ENCODE measurements at places on chromosomes 2 and 18.
A peak's percentile ranks its signal among the peaks of the same experiment; 100 is the strongest.

DNA sequence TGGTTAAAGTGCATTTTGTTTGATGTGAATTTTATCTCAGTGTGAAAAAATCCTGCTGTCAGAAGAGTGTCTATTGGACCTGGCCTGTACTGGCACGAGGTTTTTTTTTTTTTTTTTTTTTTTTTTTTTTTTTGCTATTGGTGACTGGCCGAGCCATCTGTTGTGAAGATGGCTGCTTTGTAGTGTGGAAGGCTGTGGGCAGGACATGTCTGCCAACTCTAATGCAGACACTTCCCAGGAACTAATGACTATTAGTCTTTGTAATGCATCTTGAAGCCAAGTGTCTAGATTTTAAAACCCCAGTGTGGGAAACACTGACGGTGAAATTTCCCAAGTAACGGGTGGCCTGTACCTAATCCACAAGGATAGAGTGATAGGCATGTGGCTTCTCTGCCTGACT is 34.3 kb downstream of the ZAP70 start:
- DNase-seq: no peak

- DNase-seq: no peak
These were observed 67.6 kb downstream of the ARL4C start for GRCh38 chr2:234429265-234429664.

GRCh38 chr18:8930990-8931616 is 171.4 kb upstream of the NDUFV2 start:
- DNase-seq: no peak

DNA sequence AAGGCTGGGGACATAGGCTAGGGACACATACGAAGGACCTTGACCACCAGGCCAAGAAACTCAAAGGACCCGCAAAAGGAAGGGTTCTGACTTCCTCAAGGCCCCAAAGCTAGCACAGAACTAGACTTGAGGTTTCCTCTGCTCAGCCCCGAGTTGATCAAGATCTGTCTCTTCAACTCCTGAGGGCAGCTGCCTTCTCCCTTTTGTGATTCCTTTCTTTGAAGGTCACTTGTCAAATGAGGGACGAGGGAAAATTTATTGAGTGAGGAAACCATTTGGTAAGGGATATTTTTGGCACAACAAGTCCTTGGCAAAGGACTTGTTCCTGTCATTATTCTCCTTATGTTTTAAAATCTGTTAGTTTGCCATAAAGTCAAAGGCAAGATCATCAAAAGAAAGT is 12.3 kb upstream of the ROCK2 start:
- no peak for DNase-seq

GRCh38 chr18:79616651-79617510 is 62.7 kb upstream of the CTDP1 start:
- no peak for DNase-seq

- DNase-seq: no peak
These were observed 25.9 kb downstream of the COLEC11 start for GRCh38 chr2:3620834-3621233.

DNA sequence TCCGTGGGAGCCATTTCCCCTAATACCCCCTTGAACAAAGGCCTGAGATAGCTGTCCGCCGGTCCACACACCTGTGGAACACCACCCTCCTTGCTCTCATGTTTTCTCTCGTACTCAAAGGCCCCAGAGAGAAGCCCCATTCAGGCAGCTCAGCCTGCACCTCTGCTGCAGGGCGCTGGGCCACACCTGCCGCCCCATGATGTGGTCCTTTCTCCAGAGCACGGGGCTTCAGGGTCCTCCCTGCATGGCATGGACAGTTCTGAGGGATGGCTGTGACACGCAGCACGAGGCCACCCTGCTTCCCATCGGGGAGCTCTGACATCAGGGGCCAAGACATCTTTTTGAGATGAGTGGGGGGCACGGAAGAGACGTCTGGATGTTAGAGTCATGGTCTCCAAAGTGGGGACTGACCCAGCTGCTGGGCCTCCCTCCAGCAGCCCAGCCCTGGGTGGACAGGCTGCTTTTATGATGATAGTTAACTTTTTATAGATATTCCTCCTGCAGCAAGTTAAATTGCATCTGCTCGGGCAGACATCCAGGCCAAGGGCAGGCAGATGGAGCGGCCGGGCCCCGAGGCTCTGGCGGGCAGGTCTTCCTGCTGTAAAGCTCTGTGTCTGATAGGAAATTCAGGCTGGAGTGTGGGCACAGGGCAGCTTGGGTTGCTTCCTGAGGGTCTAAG is 56.7 kb downstream of the SDC1 start:
- no peak for DNase-seq

GRCh38 chr18:45940724-45941123 is 26.4 kb downstream of the EPG5 start:
- no peak for DNase-seq

- no peak for DNase-seq
These were observed 118.3 kb downstream of the CABLES1 start for GRCh38 chr18:23253630-23254029.

- DNase-seq: no peak
These were observed 14.4 kb downstream of the OTOF start for GRCh38 chr2:26463244-26464192.

DNA sequence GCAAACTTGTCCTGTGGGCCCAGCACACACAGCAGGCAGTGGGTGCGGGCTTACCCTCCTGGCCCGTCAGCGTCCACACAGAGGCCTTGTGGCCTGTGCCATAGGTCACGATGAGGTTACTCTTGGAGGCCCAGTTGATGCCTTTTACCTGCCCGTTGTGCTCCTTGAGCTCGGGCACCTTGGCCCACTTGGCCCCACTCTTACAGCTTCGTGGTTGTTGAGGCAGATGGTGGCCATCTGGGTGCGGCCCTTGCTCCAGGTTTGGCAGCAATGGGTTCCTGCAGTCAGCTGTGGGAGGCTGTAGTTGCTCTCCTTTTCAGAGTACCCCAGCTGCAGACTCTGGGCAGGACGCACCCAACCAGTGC is 45.5 kb upstream of the PTH2R start:
- DNase-seq: no peak

DNA sequence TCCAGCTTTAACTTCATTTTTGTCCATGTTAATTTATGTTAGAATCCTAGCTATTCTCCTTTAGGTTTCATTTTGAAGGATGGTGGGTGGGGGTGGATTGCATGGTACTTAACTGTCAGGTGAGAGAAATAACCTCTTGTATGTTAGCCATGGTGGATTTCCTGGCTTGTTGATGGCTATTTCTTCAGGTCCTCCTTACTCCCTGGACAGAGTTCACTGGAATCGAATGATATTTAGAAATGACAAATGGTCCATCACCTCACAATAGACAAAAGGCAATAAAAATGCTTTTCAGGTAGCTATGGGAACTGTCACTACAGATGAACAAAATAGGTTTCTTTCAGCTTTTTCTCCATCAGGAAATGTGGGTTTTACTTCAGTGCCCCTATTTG is 91.7 kb downstream of the EML6 start:
- no peak for DNase-seq

DNA sequence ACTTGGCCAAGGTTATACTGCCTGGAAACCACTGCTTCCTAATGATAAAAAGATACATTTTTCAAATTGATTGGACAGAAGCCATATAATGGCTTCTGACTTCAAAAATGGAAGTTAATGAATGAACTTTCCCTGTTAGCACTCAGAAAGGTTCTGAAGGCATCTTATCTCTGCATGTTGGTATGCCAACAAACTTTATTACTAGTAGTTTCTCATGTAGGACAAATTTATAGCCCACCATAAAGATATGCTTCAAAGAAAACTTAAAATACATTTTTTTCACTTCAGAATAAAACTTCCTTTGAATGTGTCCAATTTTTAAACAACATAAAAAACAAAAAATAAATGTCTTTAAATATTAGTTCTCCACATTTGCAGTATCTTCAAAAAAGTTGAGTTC is 10.0 kb downstream of the DOCK10 start:
- no peak for DNase-seq

DNA sequence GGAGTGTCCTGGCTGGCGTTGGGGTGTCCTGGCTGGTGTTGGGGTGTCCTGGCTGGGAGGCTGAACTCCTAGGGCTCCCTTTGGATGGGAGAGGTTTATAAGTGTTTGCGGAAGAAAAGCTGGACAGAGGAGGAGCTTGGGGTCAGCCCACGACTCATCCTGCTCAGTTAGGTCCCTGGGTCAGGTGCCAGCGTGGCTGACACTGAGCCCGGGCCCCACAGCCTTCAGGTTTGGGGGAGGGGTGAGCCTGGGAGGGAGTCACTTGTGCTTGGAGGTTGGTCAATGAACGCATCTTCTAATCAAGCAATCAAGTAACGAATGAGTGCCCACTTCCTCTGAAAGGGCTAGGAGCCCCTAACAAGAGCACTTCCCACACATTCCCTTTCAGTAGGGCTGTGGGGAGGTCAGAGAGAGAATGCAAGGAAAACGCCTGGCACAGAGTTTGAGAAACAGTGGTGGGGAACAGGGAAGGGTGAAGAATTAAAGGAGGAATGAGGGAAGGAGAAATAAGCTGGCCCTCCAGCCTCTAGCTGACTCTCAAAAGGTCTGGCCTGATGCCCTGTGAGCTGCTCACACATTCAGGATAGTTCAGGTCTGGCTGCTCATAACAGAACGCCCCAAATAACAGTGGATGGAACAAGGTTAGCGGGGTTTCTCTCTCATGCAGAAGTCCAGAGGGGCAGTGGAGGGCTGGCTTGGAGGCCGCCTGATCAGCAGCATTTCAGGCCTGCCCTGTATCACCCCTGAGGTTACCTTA is 670 bp downstream of the KCNIP3 start:
- no peak for DNase-seq

- no peak for DNase-seq
These were observed 92.0 kb upstream of the GULP1 start for GRCh38 chr2:188199716-188200128.

GRCh38 chr18:48396561-48396960 is 12.6 kb downstream of the ZBTB7C start:
- DNase-seq: no peak

- no peak for DNase-seq
These were observed 9.6 kb upstream of the CENPA start for GRCh38 chr2:26776195-26776800.

GRCh38 chr2:11750422-11750821 is 4.0 kb downstream of the LPIN1 start:
- DNase-seq: no peak

DNA sequence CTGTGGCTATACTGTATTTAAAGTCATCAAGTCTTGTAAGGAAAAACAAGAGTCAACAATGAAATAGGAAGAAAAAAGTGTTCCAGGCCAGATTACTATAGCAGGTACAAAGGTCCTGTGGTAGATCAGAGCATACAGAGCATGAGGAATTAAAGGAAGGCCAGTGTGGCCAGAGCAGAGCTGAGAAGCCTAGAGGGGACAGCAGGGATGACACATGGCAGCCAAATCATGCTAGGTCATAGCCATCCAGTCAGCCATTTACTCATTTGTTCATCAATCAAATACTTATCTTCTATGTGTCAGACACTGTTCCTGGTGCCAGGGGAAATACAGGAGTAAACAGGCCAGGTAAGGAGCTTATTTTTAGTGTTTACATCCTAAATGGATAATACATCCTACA is 24.3 kb downstream of the ADD2 start:
- DNase-seq: no peak

DNA sequence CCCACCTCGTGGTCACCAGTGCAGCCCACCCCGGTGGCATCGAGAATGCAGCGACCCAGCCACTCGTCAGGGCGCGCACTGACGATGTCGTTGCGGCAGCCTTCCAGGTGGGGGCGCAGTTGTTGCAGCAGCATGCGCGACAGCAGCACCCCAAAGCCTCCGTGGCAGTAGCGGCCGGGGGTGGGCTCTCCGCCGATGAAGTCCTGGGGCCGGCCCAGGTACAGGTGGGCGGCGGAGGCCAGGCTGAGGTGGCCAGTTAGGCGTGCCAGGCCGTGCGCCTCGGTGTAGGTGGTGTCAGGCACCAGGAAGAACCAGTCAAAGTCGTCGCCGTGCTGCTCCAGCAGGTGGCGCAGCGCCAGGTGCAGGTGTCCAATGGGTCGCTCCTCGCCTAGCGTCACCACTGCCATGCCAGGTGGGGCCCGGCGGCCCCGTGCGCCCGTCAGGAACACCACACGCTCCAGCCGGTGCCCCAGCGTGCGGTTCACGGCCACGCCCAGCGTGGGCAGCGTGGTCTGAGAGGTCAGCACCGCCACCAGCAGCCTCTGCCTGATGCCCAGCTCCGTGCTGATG is 1.9 kb downstream of the CHPF start:
- DNase-seq: peak; percentile 70

DNA sequence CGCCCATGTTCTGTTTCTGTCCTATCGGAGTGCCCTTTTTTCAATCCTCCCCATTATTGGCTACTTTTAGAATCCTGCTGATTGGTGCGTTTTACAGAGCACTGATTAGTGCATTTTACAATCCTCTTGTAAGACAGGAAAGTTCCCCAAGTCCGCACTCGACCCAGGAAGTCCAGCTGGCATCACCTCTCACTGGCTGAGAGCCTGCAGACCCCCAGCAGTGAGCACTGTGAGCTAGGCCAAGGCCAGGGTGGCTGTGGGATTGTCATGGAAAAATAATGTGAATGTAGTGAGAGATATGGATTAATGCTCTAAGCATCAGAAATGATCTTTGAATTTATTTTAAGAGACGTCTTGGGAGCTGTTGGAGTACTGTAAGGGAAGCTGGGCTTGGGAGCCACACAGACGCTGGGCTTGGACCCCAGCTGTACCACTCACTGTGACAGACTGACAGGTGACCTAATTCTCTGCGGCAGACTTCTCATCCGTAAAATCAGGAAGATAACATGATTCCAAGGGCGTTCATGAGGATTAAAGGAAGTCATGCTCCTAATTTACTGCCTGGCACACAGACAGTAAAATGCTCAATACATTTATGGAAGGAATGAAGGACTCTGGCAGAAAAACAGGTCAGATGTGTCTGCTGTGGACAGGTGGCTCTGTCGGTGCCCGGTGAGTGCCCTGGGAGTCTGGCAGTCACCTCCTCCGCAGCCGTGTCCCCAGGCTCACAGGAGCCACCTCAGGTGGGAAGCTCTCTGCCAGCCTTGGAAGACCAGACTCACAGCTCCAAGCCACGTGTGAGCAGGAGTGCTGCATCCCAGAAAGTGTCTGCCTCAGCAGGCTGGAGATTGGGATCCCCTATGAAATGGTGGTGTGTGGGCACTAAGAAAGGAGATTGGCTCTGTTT is 105.5 kb downstream of the FAM168B start:
- no peak for DNase-seq

GRCh38 chr2:207180741-207181140 is 15.0 kb upstream of the KLF7 start:
- no peak for DNase-seq

- no peak for DNase-seq
These were observed 159.2 kb downstream of the BCL2 start for GRCh38 chr18:63160172-63160995.

DNA sequence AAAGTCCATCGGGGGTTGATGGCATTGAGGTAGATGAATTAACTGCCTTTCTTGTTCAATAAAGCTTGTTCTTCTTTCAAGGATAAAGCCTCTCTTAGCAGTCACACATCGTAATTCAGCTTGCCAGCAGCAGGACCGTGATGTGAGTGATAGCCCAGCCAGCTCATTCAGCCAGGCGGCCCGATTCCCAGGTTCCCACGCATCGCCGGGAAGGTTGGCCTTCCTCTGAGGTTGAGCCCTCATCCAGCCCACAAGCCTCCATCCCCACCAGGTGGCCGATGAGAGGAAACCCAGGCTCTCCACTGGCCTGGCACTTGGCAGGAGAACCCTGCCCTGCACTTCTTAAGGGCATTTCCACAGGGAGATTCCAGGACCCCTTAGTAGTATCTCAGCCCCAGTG is 4.7 kb downstream of the AGAP1 start:
- no peak for DNase-seq

Measured in stimulated activated CD8-positive, alpha-beta memory T cell treated with anti-CD3 and anti-CD28 coated beads, Interleukin-7, amount 100 ng/mL, for 48 hours (primary cell).